Articular chondrocyte of knee joint (primary cell): ENCODE measurements at places on chromosomes 3 and 15. TPM values are rescaled to one million over a fixed set of nuclear protein-coding genes. Genes with fewer than 3 reads are reported as not detected.

Gene SV2B
- total RNA-seq, result under 0.01 TPM in 1 of 2 replicates, not detected in the other

Gene DUOXA1
- total RNA-seq, result under 0.01 TPM in 2 replicates

Gene GOLGA6L24
- total RNA-seq, result not detected in 2 replicates

Gene TM6SF1
- 0.11 TPM in 1 of 2 replicates, not detected in the other for total RNA-seq

Gene SERPINI2
- total RNA-seq, result not detected in 2 replicates

Gene EPB42
- not detected in 2 replicates for total RNA-seq

Gene KBTBD12
- total RNA-seq, result under 0.01 TPM in 1 of 2 replicates, not detected in the other

Gene LYZL4
- not detected in 2 replicates for total RNA-seq

Gene PLA2G4D
- total RNA-seq, result not detected in 2 replicates

Gene WDR72
- not detected in 2 replicates for total RNA-seq

Gene CPLX3
- not detected in 2 replicates for total RNA-seq

Gene UCN2
- total RNA-seq, result 0.13 and 0.22 TPM in 2 replicates

Gene BNC1
- total RNA-seq, result 6.1 and 7.0 TPM in 2 replicates

Gene ZBED2
- total RNA-seq, result not detected in 2 replicates

Gene SLC2A2
- not detected in 2 replicates for total RNA-seq

Gene MYZAP
- 0.65 and 1.6 TPM in 2 replicates for total RNA-seq

Gene ROPN1
- 0.22 TPM in 1 of 2 replicates, not detected in the other for total RNA-seq

Gene XCR1
- not detected in 2 replicates for total RNA-seq

Gene SEMA3G
- total RNA-seq, result under 0.01 and 0.13 TPM in 2 replicates

Gene ADAMTS7
- 3.1 and 5.1 TPM in 2 replicates for total RNA-seq

Gene ITGA11
- 249 and 306 TPM in 2 replicates for total RNA-seq

Gene CHRNB4
- total RNA-seq, result not detected in 2 replicates

Gene FBXL2
- 19.5 and 22.4 TPM in 2 replicates for total RNA-seq

Gene MYRIP
- total RNA-seq, result 1.9 and 2.5 TPM in 2 replicates

Gene CX3CR1
- under 0.01 TPM in 1 of 2 replicates, not detected in the other for total RNA-seq
